ENCODE measurements at places on chromosomes 13 and 19.
A peak's percentile ranks its signal among the peaks of the same experiment; 100 is the strongest.

DNA sequence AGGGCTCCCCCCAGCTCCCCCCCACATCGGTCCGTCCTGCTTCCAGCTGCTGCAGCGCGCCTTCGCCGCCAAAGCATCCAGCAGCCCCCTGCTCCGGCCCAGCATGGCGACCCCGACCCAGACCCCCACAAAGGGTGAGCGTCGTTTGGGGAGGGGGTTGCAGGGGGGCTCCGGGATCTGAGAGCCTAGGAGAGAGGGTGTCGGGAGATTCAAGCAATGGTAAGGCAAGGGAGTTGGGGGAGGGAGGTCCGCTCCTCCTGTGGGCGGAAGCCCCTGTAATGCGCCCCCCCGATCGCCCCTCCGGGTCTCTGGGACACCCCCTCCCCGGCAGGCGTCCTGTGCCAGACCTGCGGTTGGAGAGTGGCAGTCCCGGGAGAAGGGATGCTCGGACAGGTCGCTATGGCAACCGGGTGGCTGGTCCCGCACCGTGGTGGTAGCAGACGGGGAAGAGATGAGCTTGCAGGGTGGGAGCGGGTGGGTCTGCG lies at the start of gene FXYD7:
Gene FXYD7, plus strand, starts transcription at position 25 of the 485 bp plus-strand sequence. Its CDS starts 79 bp downstream, at position 104.
- DNase-seq: no peak

- no peak for DNase-seq
These were observed 1404.3 kb upstream of the MIR17HG start for GRCh38 chr13:89943139-89943538.

DNA sequence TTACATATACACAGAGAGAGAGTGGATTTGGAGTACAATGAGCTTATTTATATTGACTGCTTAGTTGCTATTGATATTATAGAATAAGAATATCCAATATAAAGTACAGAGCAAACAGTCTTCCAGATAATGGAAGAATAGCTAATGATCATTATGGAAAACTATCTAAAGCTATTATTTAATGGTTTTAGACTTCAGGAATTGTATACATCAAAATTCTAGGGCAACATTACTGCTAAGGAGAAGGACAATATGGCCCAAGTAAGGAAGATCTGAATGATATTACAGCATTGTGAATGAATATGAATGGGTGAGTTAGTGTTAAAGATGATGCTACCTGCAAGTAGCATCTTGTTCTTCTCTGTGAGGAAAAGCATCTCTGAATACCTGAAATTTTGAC lies 604.2 kb upstream of the PCDH20 start:
- DNase-seq: no peak

DNA sequence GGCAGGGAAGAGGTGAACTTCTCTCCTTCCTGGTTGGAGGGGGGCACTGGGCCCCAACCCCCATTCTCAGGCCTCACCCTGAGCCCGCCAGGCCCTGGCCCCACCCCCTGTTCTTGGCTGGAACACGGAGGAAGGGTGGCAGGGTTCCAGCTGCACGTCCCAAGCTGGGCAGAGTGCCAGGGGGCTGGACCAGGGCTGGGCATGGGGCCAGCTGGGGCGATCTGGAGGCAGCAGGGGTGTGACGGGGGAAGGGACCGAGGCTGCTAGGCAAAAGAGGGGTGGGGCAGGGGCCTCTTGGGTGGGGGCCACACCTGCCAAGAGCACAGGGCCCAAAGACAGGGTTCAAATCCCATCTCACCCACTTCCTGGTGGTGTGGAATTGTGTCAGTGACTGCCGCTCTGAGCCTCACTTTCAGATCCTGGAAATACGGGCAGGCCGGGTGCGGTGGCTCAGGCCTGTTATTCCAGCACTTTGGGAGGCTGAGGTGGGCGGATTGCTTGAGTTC lies 2.2 kb downstream of the HIF3A start:
- peak; percentile 98 for DNase-seq

DNA sequence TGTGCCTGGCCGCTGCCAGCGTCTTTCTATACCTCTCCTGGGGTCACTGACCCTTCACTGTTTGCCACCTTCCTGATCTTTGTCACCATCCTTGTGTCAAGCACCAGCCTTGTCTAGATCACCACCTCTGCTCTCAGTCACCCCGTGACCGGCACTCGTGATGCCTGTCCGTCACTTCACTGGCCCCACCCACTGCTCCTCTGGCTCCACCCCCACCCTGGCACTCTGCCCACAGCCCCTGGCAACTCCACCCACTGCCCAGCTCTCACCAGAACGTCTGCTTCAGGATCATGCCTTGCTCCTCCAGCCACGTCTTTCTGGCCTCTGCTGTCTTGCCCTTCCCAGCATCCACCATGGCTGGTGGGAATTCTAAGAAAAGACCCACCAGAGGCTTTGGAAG lies 24.8 kb upstream of the PLA2G4C start:
- peak; percentile 25 for DNase-seq

- DNase-seq: no peak
These were observed 9.1 kb downstream of the COL4A2 start for GRCh38 chr13:110316196-110316595.

DNA sequence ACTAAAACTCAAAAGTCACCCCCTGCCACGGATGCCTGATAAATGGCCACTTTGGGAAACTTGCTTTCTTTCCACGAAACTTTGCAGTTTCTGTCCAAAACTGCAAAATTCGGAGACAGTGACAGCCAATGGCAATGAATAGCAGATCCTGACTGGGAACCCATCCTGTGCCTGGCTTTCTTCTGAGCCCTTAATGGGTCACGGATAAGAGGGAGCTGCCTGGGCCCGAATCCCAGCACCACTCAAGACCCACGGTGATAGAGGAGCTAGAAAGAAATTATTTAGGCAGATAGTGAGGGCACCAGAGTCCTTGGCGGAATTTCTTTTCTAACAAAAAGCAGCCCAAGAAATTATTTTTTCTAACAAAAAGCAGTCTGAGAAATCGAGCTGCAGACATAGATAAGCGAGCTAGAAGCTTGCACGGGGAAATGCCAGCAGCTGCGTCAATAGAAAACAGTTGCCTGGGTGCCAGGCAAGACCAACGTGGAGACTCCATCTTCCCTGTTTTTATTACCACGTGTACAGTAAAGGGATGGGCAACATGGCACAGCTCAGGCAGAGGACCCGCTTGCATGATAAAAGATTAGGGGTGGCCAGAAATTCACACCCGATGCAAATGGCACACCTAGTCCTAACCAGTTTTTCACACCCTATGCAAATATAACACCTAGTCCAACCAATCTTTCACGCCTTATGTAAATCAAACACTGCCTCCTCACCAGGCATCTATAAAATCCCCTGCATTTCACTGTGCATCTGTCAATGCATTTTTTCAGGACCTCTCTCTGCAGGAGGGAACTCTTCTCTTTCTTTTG lies 7.1 kb upstream of the HSH2D start:
- no peak for DNase-seq

- DNase-seq: peak; percentile 40
These were observed 61.2 kb downstream of the RAB20 start for GRCh38 chr13:110500341-110500740.

DNA sequence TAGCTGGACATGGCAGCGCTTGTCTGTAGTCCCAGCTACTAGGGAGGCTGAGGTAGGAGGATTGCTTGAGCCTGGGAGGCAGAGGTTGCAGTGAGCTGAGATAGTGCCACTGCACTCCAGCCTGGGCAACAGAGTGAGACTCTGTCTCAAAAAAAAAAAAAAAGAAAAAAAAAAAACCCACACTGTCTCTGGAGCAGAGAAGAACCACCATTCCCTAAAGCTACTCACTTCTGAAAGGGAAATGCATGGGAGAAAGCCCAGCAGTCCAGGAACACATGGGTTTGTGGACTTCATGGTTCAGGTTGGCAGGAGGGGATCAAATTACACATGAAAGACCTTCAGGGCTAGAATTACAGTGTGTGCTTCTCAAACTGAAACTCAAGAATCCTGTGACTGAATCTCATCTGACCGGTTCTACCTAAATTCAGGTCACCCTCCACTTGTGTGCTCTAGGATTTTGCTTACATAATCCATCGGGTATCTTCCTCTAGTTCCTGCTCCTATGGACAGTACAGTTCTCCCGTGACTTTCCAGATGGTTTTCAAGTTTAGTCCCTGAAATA lies 30.2 kb upstream of the CPB2 start:
- DNase-seq: no peak

DNA sequence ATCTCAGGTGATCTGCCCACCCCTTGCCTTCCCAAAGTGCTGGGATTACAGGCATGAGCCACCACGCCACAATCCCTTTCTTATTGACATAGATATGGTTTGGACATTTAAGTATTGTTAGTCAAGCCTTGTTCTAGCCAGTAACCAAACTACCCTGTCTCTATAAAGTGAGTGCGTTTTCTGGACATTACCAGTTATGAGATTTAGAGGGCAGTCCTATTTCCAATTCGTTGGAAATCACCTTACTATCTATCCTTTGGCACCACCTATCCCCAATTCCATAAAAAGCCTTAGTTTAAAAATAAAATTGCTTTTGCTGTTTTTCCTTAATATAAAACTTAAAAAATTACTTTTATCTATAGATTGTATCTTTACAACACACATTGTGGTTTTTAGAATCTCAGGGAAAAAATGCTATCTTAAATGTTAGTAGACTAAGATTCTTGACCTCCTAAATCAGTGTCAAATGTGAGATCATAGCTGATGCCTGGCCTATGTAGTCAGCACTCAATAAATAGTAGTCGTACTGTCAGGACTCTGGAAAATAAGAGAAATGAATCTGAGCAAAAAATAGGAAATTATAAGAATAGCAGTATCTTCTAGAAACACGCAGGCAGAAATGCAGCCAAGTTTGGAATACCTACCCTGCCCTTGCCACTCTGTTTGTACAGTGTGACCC lies 57.0 kb downstream of the NUFIP1 start:
- peak; percentile 62 for DNase-seq

GRCh38 chr19:15463861-15464371 lies 428 bp downstream of the RASAL3 start:
- DNase-seq: no peak

- no peak for DNase-seq
These were observed 154.9 kb downstream of the UGGT2 start for GRCh38 chr13:95898256-95898655.

DNA sequence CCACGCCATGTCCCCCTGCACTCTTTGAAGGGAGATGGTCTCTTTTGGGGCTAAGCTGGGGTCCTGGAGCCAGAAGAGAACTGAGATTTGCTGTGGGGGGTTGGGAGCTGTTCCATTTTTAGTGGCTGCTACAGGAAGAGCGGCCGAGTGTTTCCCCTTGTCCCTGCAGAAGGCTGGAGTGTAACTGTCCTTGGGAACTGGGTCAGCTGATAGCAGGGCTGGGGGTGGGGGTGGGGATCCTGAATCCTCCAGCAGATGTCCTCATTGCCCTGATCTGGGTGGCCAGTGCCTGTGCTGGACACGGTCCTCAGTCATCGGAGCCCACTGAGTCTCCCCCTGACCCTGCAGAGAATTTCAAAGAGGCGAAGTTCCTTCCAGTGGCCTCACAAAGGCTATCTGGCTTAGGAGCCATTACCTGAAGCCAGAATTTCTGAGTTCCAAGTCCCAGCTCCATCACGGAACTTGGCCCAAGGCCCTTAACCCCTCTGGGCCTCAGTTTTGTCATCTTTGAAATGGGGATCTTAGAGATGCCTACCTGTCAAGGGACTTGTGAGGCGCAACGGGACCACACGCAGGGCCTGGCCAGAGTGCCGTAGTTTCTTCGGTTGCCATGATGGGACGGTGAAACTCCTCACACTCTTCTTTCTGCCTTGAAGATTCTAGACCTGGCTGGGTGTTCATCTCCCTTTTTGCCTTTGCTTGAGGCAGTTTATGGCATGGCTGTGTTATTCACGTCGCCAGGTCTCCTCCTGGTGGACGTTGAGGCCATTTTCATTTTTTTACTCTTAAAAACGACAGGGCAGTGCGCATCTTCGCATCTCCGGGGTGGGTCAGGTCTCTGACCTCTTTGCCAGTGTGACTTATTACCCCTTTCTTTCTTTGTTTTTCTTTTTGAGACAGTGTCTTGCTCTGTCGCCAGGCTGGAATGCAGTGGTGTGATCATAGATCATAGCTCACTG lies 51.9 kb downstream of the DNM2 start:
- DNase-seq: peak; percentile 60

DNA sequence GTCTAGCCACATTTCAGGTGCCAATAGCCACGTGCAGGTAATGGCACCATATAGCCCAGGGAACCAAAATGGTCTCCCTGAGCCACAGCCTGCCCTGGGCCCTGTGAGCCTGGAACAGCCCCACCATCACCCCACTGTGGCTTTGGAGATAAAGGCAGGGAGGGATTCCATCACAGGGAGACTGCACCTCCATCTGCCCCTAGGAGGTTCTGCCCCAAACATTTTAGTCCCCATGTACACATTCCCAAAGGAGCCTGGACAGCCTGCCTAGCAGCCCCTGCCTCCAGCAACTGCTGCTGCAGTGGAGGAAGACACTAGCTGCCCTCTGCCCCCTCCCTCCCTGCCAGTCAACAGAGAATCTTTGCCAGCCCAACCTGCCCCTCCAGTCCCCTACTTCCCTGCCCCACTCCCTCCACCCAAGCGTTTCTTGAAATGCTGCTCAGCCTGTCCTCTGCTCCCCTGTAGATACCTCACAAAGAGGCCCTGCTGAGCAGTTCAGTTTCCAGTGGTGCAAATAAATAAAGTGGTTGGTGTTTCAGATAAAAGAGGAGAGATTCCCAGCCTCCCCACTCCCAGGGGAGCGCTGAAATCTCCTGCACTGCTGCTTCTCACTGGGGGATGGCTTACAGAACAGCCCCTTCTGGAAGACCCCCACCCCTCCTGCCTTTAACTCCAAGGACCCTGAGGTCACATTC lies 921.8 kb downstream of the UQCRFS1 start:
- no peak for DNase-seq

GRCh38 chr13:98784666-98785065 lies 32.2 kb upstream of the SLC15A1 start:
- no peak for DNase-seq

- peak; percentile 67 for DNase-seq
These were observed 9.2 kb upstream of the SERP2 start for GRCh38 chr13:44364345-44365000.

GRCh38 chr13:28704919-28705318 lies 13.9 kb downstream of the SLC46A3 start:
- DNase-seq: no peak

DNA sequence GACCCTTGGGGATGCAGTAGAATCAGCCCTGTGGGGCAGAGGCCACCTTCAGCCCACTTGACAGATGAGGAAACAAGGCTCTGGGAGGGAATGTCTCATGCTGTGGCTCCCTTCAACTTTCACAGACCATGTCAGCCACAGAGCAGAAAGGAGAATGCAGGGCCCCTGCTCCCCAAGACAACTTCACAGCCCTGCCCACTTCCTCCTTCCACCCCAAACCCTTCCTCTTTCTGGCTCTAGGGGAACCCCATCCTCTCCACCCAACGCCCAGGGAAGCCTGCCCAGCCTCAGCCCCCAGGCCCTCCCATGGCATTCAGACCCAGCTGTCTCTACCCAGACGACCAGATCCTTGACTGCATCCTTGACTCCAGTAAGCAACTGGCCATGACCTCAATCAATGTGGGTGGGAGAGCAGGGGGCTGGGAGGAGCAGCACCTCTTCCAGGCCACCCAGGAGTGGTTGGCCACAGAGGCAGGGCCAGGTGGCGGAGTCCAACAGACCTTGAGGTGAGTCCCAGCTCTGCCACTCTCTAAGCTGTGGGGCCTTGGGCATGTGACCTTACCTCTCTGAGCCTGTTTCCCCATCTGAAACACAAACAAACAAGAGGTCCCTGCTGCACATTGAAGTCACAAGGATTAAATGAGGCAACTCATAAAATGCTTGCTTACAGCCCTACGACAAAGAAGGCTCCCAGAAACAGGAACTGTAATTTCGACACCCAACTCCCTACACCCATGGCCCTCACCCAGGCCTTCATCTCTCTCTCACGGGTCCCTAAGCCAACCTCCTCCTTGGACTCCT lies 15.8 kb downstream of the DEDD2 start:
- DNase-seq: no peak

- DNase-seq: no peak
These were observed 538 bp downstream of the ZNF428 start for GRCh38 chr19:43618921-43619261.

GRCh38 chr19:246551-246950 lies 44.7 kb downstream of the PLPP2 start:
- DNase-seq: no peak

Data from foreskin fibroblast (primary cell).